Activated CD4-positive, CD25-positive, alpha-beta regulatory T cell treated with anti-CD3 and anti-CD28 coated beads, Interleukin-2, amount 50 U/mL, for 16 hours (primary cell): ENCODE measurements at places on chromosomes 6 and 20.

DNA sequence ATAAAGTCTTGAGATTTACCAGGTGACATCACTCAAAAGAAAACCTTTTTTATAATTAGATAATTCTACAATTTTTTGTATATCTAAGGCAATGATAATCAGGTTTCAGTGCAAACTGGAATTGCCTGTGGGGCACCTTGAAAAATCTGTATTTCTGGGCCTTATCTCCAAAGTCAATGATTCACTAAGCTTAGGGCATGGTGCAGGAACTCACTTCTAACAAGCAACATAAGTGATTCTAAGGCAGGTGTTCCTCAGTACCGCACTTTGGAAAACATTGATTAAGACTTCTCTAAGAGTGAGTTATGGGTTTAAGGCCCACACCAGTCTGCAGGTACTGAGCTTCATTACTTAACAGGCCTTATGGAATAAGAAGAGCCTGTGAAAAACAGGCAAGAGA is 115.3 kb downstream of the COL12A1 start:
- DNase-seq: no peak

DNA sequence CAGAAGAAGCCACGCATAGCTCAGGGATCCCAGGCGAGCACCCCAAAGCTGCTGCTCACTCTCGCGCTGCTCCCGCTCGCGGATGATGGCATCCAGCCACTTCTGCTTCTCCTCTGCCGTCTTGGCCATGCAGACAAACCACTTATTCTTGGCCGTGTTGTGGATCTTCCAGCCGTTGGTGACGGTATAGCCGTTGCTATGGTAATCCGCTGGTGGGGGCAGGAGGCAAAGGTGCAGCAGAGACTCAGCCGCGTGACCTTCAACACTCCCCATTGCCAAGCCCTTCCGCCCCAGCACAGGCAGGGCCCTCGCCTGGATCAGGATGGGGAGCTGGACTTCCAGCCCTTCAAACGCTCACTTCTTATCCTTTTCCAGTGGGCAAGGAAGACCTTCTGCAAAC is 136.9 kb downstream of the PREX1 start:
- DNase-seq: no peak

- DNase-seq: no peak
Observed at GRCh38 chr20:57581202-57582028, 20.5 kb downstream of the PCK1 start.

GRCh38 chr6:19632786-19633185 is 204.4 kb upstream of the ID4 start:
- DNase-seq: no peak

DNA sequence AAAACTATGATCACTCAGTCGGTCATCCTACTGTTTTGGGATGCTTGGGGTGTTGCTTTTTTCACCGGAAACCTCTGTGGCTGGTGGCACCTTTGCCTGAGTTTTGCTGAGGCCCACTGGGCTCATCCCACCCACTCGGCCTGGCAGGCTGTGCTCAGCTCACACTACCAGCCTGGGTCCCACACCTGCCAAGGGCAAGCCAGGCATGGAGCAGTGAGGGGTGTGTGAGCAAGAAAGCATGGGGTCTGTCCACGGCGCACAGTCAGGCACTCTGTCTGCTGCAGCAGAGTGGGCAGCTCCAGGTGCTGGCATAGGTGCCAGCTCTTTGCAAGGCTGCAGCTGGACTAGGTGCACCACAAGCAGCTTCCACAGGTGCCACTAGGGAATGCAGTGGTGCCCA is 91.7 kb downstream of the TBXT start:
- DNase-seq: no peak

- DNase-seq: no peak
Observed at GRCh38 chr6:33050014-33050810, 23.2 kb downstream of the HLA-DPA1 start.

- no peak for DNase-seq
Observed at GRCh38 chr20:50330504-50331313, 140.1 kb downstream of the CEBPB start.

DNA sequence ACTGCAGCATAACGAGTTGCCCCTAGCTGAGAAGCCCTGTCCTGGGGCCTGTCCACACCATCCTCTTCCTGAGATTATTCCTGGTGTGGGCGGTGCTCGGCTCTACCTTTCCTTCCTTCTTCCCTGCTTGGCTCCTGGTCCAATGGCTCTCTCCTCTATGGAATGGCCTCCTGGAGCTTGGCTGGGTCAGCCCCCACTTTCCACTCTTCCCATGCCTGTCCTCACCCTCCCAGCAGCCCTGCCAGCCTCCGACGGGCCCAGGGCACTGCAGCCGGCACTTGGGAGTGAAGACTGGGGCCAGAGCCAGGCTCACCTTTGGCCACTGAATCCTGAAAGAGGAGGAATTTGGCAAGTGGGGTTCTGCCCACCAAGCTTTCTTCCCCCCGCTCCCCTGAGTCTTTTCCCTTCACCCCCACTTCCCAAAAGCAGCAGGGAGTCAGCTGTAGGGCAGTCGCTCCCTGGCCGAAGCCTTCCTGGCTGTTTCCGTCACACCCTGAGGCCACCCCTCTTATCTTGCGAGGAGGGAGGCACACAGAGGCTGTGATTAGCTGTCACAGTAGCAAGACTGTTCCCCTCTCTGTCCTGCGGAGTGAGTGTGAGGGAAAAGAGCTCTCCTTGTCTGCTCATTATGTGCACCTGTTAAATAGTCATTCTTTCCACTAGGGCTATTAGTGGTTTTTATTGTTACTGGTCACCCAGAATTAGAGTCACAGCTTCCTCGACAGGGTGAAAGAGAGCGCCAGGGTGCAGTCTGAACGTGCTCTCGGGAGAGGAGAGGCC is 6.3 kb upstream of the CDSN start:
- no peak for DNase-seq

- no peak for DNase-seq
Observed at GRCh38 chr6:124967444-124967843, 5.2 kb downstream of the RNF217 start.

DNA sequence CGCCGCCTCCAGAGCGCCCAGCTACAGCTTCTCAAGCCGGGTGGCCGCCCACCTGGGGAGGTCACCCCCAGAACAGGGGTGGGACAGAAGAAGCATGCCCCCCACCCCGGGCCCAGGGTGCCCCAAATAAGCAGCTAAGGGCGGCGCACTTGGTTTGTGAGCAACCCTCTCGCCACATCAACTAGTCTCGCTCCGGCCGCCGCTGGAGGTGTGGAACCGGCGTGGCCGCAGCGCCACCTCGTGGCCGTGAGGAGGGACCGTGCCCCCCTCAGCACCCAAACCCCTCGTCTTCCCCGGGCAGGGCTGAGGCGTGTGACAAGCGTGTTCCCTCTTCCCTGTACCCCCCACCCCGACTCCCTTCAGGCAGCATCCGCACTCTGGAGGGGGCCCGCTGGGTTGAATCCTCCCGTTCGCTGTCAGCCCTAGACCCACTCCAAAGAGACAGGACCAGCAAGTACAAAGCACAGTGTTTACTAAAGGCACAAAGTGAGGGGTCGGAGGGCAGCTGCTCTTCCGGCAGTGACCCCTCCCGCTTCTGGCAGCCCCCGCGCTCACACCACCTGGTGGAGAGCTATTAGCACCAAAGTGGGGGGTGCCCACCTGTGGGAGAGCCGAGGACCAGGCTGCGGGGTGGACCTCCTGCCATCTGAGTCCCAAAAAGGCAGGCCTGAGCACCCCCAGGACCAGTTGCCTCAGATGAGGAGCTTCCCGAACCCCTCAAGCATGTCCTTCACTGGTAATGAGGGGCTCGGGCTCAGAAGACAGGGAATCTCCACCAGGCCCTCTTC is 45.4 kb downstream of the MDFI start:
- DNase-seq: peak; percentile 50

GRCh38 chr6:136791296-136792094 is 782 bp downstream of the MAP3K5 start:
- DNase-seq: no peak

DNA sequence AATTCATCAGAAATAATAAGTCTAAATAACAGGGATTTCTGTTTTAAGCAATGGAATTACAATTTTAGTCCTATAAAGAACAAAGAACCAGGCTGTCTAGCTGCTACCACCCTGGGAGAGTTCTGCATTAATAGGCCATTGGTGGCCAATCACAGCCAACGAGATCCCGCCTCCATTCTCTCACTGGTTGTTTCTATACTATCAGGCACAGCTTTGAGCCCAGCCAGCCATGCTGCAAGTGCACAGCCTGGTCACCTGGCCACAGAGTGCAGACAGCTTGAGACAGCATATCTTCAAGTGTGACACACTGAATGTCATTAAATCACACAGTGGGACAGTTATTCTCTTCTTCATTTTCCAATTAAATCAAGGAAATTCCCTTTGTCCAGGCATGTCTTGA is 16.1 kb upstream of the RAB22A start:
- no peak for DNase-seq

GRCh38 chr6:102717737-102718456 is 1324.4 kb downstream of the GRIK2 start:
- DNase-seq: no peak

DNA sequence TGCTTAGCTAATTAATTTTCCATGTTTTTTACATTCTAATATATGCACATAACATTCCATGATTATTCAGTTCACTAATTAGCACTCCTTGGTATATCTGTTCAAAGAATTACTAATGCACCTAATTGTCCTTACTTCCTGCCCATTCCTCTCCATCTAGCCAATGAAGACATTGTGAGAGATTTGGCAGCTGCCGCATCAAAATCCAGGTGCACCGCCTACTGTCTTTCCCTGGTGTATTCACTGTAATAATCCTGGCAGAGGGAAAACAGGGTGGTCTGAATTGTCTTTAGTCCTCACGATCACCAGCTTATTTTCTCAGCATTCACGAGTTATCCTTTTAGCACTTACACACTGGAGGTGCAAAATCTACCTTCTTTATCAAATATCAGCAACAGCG is 61.0 kb upstream of the SCGN start:
- no peak for DNase-seq

DNA sequence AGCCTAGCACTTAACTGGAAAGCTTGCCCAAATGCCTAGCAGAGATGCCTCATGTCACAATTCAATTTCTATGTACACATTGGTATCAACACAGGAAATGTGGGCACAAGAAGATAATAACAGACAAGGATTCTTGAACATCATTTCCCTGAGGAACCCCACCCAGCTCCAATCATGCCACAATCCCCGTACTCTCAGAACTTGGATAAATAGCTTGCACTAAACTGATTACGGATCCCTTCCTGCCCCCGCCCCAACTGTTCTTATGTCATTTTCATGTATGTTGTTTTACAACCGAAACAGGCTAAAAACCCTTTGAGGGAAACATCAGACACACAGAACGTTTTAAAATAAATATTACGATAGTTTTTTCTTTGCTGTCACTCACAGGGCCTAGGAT is 87.1 kb downstream of the BACH2 start:
- no peak for DNase-seq

GRCh38 chr6:98498866-98499265 is 335.5 kb upstream of the POU3F2 start:
- DNase-seq: no peak

GRCh38 chr20:50142812-50143211 is 10.7 kb downstream of the PEDS1 start:
- no peak for DNase-seq

DNA sequence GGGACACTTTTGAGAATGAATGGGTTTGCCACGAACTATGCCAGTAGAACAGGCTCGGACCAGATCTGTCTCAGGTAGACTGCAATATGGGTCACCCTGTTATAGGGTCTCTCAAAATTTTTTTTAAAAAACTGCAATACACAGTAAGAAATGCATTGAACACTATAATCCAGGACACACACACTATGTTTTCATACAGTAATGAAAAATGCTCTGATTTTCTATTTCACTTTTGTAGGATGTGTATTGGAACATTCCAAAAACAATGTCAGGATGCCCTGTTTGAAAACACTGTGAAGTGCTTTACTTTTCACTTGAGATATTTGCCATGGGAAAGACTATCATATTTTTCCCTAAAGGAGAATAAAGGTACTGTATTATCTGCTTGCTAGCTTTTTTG is 25.1 kb downstream of the PARD6B start:
- no peak for DNase-seq

DNA sequence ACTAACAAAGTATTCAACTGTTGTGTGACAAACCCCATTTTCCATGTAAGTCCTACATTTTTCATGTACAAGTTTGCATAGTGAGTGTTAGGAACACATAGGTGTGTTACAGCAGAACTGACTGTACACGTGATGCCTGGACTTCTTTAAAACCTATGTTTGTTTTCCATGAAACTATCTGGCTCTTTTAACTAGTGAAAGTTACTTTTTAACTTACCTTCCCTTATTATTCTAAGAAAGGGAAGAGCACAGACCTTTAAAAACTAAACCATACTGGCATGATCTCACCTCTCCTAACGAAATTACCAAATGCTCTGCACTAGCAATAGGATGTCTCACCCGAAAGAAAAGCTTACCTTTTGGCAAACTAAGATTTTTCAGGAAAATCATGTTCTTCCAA is 87.8 kb downstream of the CENPW start:
- no peak for DNase-seq

DNA sequence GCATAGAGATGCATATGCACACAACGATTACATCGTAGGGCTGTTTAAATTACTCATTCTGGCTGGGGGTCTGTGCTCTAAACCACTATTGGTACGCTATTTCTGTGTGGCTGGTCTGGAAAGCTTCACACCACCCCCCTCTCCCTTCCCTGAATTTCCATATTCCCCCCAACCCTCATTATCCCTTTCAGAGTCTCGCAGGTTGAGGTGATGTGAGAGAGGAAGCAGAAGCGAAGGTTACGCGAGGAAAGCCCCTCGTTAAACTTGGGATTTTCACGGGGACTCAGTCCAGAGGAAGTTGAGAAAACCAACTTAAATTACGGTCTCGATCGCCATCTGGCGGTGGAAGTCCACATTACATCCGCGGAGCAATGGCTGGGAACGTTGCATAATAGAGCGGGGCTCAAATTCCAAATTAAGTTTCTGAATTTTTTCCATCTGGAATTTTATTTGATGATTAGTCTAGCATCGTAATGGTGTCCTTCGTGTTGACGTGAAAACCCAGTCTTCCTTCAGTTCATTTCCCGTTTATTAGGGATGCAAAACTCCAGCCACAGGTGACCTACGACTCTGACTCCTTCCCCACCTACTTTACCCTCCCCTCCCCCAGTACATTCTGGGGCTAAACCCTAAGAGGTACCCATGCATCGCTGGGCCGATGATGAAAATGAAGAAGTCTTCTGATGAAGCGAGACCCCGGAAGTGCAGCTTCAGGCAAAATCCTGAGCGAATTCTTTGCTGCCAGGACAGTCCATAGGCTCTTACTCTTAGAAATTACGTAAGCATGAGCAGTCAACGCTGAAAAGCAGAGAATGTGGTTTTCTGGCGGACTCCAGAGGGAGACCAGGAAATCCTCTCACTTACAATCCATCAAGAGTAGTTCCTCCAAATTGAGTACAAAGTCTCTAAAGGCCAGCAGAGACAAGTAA is 19.7 kb downstream of the HLA-DOB start:
- DNase-seq: peak; percentile 63

- no peak for DNase-seq
Observed at GRCh38 chr6:36126553-36127458, 3.5 kb upstream of the MAPK13 start.

GRCh38 chr6:6317825-6318733 is 2.4 kb downstream of the F13A1 start:
- DNase-seq: no peak

GRCh38 chr6:47484616-47485015 is 7.0 kb downstream of the CD2AP start:
- DNase-seq: no peak

GRCh38 chr6:65064844-65065243 is 642.2 kb downstream of the EYS start:
- DNase-seq: no peak
